ENCODE measurements at places on chromosomes 5 and 9.

DNA sequence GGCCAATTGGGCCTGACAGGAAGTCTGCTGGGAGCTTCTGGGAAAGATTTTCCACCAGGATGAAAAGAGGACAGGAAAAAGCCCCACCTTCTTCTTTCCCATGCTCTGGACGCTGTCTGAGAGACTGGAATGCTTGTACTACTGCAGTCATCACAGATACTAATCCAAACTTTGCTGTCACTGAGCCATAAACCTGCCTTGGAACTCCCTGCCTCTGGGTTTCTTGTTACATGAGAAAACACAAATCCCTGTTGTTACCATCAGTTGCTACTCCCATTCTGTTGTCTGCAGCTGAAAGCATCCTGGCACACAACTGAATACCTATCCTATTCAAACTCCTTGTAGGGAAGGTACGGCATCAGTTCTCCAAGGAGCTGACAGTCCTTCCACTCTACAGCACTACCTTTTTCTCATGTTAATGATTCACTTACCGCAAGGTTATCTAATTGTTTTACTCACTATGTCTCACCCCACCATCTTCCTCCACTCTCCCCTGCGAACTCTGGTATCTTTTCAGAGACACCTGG, 167.5 kb downstream of the CDK5RAP2 start:
- no peak for DNase-seq

DNA sequence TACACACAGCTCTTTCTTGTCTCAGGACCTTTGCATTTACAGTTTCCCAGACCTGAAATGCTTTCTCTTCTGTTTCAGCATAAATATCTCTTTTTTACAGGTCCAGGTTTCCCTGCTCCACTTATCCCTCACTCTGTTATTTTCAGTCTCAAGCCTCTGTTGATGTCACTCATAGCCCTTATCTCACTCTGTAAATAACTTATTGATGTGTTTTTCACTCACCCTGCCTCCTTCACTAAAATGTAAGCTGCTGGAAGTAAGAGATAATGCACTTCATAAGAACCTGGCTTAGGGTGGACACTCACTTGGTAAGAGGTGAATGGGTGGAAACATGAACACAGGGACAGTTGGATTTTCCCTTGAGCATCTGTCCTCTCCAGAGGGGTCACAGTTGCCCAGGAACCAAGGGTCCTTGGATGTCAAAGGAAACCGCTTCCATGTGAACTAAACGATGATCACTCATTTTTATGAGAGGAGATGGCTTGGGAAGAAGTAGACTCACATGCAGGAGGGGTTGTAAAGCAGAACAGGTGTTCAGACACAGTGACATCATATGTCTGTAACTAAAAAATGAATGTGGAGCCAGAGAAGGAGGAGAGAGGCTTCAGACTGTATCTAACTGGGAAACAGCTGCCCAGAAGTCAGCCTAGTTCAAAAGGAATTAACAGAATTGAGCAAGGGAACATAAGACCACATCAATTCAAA, 5.5 kb upstream of the HTR4 start:
- no peak for DNase-seq

- DNase-seq, result no peak
These were observed 36.9 kb upstream of the IFNK start for GRCh38 chr9:27487128-27487640.

DNA sequence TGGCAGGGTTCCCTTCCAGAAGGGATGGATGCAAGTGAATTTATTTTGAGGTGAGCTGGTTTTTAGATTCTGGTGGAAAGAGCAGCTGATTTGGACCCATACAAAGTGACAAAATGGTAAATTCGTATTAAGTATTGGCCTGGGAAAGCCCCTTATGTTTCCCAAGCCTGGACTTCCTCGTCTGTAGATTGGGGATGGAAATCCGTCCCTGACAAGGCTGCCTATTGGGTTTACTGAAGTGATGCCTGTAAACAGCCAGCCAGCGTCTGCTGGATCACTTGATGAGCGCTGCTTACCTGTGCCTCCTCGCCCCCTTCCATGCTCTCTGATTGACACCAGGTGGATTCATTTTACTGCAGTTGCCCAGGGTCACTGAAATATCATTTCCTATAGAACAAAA, 233.8 kb downstream of the GADD45G start:
- no peak for DNase-seq

GRCh38 chr9:128117613-128118471, 9.7 kb downstream of the PTGES2 start:
- DNase-seq, result peak; percentile 100

DNA sequence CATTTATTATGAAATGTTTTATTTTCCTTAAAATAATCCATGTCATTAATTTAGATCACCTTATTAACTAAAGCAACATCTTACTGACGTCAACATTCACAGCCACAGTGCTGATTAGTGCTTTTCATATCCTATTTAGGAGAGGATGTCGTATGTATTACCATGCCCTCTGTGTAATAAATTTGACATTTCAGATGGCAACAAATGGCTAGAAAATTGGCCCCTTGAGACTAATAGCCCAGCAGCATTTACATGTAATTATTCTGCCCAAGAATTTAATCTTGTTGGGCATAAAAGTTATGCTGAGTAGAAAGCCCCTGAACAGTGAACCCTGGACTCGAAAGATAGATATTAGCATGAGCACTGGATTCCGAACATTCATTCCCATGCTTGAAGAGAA, 391.2 kb downstream of the PRELID2 start:
- no peak for DNase-seq

DNA sequence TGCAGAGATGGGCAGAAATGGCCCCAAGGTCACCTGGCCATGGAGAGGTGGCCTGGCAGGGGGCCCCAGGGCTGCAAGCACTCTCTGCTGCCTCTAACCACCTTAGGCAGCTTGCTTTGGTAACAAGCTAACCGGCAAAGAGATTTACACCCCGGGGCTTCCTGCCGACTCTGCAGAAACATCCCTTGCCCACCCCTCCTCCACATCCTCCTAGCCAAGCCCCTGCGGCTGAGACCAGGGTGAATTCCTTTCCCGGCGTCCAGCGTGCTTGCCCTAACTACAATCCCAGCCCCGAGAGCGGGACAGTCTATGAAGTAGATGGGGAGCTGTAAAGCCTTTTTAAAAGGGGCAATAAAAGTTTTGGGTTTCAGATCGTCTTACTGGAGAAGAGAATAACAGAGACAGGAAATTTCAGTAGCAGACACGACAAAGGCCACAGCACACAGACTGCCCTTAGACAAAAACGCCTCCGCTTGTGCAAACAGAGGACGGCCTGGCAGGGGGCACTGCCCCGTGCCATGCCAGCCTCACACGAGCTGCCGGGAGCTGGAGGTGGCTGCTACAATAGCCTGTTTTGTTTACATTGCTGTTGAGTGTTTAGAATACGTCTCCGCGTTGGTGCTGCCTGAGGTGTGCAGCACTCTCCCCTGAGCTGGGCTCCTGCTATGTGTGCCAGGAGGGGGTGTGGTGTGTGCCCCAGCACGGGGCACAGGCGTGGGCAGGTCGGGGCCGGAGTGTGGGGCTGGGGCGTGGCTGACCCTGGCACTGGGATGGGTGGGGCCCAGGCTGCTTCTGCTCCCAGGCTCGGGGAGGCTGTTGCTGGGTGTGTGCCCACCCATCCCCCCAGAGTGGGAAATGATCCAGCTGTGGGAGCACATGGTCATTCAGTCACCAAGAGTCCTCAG, 15.3 kb downstream of the MYMK start:
- no peak for DNase-seq

GRCh38 chr9:108511307-108511706, 344.5 kb downstream of the ACTL7B start:
- no peak for DNase-seq
